ENCODE measurements at places on chromosomes 6 and 20.

DNA sequence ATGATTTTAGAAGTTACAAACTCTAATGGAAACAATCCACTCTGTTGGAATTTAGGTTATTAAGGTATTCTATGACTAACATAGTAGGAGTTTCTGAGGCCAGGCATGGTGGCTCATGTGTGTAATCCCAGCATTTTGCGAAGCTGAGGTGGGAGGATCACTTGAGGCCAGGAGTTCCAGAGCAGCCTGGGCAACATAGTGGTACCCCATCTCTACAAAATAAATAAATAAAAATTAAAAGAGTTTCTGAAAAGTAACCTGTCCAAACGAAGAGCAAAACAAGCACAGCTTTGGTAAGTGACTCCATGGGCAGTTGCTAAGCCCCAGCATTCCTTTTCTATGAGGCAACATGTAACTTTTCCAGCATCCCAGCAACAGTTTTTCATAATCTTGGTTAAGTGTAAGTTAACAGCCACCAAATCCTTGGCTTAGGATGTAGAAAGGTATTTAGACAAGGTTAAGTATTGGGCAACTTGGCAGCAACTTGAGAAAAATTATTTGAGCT is 86.3 kb downstream of the SOX4 start:
- no peak for DNase-seq

GRCh38 chr6:36402481-36402880 is 15.0 kb upstream of the ETV7 start:
- no peak for DNase-seq

DNA sequence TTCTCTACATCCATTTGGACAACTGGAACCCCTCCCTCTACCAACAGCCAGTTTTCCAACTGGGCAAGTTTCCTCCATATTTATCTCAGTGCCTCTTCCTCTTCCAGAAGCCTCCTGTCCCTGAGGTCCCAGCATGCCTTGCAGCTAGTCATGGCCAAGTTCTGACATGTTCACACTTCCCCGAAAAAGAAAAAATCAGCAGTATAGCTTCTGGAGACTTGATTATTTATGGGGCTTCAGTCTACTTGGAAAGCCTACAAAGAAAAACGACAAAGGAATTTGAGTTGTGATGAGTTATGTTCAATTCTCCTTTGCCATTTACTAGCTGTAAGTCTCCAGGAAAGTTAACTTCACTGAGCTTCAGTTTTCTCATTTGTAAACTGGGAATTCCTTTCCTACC is 406.5 kb downstream of the MAFB start:
- no peak for DNase-seq

DNA sequence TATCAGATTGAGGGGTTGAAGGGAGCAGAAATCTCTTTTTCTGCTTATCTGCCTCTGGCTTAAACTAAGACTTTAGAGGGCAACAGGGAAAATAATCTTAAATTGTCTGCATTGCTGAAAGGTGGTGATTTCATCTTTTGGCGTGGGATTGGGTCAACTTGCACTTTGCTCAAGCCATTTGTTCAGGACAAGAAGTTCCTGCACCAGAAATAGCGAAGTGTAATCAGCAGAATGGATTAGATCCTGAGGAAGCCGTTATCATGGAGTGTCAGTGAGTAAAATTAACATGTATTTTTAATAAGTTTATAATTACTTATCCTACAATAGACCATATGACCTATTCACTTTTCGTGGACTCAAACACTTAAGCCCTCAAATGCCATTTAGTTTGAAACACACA is 249.3 kb downstream of the CD83 start:
- no peak for DNase-seq

DNA sequence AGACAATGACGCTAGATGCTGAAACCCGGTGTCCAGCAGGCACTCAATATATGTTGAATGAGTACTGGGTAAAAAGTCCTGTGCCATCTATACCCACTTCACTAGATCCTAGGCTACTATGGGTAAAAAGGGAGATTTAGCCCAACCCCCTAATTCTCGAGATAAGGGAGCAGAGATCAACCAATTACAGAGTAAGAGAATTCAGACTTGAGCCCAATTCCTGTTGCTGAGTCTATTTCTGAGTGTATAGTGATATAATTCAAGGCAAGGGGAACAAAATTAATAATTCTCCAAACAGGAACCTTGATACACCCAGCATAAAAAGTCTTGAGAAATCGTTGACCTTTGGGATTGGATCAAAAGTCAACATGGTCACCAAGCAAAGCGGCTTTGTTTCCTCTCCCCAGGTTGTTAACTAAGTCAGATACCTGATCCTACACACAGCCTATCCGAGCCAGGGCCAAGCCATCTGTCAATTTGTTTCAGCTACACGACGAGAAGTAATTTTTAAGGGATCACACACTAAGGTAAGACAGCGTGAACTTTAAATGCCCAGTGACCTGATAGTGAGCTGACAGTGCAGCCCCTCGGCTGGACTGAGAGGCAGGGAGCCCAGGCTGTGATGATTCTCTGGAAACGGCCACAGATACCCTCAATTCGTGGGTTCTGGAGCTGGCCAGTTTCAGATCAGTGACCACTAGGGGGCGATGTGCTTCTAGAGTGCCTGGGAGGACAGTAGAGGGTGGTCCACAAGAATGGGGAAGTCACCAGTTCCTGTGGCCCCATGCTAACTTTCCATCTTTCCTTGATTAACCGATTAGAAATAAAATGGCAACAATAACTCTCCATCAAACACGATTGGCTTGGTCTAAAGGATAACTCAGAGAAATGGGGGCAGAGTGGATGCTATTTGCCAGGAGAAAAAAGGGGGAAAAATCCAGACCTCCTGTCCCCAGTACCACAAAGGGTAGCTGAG is 46.2 kb downstream of the SLC22A23 start:
- peak; percentile 70 for DNase-seq

GRCh38 chr20:57656252-57656820 is 36.1 kb upstream of the ZBP1 start:
- no peak for DNase-seq

GRCh38 chr20:2417213-2417541 is 36.5 kb downstream of the TGM6 start:
- no peak for DNase-seq

- peak; percentile 52 for DNase-seq
These were observed 481 bp downstream of the SERPINB6 start for GRCh38 chr6:2970753-2971419.

GRCh38 chr6:106510090-106510970 is 119.0 kb downstream of the RTN4IP1 start:
- DNase-seq = peak; percentile 69

DNA sequence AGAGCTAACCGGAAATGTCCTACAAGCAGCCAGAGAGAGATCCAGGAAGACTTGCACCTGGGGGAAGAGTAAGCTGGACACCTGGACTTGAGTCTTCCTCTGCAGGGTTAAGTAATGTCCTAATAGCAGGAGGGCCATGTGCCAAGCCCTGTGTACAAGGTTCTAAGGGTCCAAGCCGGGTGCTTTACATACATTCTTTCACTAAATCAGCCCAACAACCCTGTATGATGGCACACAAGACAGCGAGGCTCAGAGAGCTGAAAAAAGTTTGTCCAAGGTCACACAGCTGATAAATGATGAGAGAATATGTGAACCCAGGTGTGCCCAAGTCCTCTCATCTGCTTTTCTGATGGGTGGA is 215.1 kb upstream of the CDYL start:
- no peak for DNase-seq

GRCh38 chr20:40506537-40506939 is 182.5 kb downstream of the MAFB start:
- no peak for DNase-seq

DNA sequence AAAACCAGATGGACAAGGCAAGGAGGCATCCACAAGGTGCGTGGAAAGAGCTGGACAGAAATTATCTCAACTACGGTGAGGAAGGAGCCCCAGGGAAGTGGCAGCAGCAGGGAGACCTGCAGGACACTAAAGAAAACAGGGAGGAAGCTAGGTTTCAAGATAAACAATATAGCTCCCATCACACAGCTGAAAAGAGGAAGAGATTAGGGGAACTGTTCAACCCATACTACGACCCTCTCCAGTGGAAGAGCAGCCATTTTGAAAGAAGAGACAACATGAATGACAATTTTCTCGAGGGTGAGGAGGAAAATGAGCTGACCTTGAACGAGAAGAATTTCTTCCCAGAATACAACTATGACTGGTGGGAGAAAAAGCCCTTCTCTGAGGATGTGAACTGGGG is 26.8 kb downstream of the TRMT6 start:
- DNase-seq = no peak

Data from stimulated activated CD4-positive, alpha-beta T cell treated with anti-CD3 and anti-CD28 coated beads, Interleukin-4, amount 100 ng/mL, for 24 hours (primary cell).